CD14-positive monocyte (primary cell): ENCODE measurements at places on chromosomes 4 and X. TPM values are rescaled to one million over a fixed set of nuclear protein-coding genes. Genes with fewer than 3 reads are reported as not detected.

DNA sequence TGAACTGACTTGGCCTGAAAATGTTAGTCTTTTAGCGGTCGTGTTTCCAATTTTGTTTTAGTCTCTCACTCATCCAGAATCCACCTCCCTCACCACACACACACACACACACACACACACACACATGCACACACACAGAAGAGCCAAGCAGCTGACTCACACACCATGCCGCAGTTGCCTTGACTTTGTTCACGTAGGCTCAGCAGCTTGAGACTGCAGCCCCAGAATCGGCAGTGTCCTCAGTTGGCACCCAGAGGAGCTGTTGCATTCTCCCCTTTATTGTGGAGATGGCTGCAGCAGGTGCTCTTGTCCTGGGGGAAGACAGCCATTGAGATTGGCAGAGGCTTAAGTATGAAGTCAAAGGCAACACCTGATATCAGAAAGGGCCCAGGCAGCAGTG, 20.9 kb upstream of the XPNPEP2 start:
- DNase-seq, result no peak

GRCh38 chr4:25104591-25104990, 55.7 kb downstream of the SEPSECS start:
- DNase-seq, result no peak

GASK1B gene
- polyA plus RNA-seq, result 22.3 and 34.4 TPM in 2 replicates

DNA sequence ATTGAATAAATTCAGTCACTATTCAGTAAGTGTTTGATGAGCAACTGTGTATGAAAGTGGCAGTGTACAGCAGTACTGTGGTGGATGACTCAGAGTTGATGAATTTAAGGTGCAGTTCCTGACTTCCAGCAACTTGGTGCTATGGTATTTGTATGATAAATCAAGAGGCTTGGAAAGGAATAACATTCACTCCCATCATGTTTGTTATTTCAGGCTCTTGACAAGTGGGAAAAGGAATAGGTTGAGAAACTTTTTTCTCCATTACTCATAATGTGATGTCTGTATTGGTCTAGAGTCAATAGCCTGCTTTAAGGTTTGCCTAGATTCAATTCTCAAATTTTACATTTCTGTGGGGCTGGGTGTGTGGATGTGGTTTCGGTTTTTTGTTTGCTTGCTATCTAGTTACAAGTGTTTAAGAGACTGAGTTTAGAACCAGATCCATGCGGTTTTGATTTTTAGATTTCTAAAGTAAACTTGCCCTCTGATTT, 35.1 kb upstream of the CYP2U1 start:
- peak; percentile 12 for DNase-seq

CYBB gene
- polyA plus RNA-seq, result 842 TPM

DNA sequence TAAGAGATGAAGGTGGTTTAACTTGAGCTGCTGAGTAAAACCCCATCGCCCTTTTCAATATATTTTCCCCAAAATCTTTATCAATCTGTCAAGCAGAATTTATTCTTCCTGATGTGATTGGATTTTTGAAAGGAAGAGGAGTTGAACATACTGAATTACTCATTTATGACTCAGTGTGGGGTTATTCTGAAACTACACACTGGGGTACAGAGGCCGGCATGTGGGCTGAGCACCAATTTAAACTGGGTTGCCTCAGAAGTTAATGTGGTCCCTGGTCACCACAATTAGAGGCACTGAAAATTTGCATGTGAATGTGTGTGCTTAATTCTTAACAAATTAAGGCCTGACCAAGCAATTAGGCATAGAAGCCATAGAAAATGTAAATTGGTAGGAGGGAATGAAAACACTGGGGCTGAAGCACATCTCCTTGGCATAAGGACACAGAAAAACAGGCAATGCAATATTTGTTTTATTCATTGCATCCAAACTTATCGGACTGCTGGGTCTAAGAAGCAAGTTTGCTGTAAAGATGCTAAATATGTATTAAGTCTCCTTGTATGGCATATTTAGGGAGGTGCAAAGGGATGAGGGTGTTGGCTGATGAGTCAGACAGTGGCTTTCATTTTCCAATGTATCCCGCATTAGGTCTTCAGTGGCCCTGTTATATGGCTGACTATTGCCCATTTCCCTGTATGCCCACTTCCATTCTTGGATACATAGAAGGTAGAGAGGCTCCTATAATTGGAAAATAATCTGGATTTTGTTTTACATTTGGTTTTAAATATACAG, 170.9 kb downstream of the IL15 start:
- DNase-seq, result no peak

DNA sequence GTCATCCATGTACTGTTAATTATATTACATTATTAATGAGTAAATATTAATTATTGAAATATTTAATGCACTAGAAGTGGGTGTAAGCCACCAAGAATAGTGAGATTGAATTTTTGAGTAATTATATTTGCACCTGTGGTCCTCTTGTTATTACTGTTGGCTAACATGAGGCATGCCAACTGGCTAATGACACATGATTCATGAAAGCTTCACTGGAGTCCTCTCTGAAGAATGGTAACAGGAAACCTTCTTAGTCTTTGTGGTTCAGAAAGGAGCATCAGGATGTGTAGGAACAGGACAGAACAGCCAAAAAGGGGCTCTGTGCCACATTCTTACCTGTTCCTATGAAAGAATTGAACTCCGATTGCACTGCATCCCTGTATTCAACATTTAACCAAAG, 65.2 kb downstream of the SLC4A4 start:
- DNase-seq, result no peak

GRCh38 chrX:72023071-72023470, 108.6 kb downstream of the RTL5 start:
- DNase-seq, result no peak

GRCh38 chrX:29617725-29618124, 597.6 kb upstream of the MAGEB2 start:
- DNase-seq, result no peak

CAPN6 gene
- not detected for polyA plus RNA-seq

ERCC6L gene
- 0.05 TPM for polyA plus RNA-seq

DNA sequence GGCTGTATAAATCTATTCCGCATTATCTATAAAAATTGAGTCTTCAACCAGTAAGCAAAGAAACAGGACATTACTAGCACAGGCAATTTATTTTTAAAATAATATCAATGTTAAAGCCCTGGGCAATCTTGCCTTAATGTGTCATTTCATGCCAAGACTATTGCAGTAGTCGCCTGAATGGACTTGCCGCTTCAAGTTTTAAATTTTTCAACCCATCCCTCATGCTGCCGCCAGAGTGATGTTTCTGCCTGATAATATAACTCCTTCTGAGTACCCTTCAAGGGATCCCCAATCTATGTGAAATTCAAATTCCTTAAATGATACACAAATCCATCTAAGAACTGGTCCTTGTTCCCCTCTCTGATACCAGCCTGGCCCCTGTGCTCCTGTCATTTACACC, 66.9 kb downstream of the PRSS12 start:
- no peak for DNase-seq

SLC49A3 gene
- polyA plus RNA-seq, result 29.8 and 40.0 TPM in 2 replicates

DNA sequence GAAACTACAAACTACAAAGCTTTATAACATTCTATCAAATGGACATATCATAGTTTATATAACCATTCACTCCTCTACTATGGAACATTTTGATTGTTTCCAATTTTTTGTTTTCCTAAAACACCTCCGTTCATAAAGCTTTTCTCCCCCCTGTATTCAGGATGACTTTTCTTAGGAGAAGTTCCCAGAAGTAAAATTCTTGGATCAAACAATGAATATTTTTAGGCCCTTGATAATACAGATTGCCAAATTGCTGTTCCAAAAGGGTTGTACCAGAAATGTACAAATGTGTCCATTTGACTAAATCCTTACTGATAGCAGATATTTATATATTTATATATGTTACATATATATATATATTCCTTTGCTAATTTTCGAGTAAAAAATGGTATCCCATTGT, 77.8 kb downstream of the GPC3 start:
- no peak for DNase-seq

GRCh38 chr4:36222702-36223101, 21.6 kb downstream of the ARAP2 start:
- no peak for DNase-seq

MAGED4 gene
- not detected for polyA plus RNA-seq

GRCh38 chr4:149465955-149466354, 349.7 kb downstream of the IQCM start:
- no peak for DNase-seq

NR3C2 gene
- 0.20 TPM for polyA plus RNA-seq

DNA sequence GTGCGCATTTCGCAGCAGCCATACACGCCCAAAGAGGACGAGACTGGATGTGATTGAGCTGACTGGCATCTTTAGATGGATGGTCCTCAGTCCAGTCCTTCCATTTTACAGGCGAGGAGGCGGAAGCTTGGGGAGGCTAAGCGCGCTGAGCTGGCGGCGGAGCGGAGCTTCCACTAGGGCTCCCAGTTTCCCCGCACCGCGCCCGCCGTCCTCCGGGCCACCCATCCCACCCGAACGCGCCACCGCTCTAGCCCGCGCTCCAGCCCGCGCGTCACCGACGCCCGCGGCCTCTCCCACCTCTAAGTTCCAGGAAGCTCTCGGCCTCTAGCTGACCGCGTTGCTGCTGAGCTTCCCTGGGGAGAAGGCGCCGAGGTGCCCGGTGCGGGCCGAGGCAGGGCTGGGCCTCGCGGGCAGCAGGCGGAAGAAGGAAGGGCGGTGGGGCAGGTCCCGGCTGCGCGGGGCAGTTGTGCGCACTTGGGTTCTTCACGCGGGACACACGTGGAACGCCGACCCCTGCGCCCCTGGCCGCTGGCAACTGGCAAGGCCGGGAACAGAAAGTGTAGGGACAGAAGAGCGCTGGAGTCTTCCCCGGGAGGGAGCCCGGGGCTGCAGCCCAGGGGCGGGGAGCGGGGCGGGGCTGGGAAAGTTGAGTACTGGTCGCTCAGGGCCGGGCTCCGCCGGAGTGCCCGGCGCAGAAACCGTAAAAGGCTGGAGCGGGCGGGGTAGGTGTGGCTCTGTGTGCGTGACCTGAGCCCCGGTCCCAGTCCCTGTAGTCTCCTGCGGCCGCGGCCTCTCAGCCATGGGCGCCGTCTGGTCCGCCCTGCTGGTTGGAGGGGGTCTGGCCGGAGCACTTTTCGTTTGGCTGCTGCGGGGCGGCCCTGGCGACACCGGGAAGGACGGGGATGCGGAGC, at the start of gene STBD1:
TSS of gene STBD1 (plus strand) at position 763 of the 911 bp plus-strand sequence. CDS start at position 800, 37 bp downstream.
- peak; percentile 46 for DNase-seq

DNA sequence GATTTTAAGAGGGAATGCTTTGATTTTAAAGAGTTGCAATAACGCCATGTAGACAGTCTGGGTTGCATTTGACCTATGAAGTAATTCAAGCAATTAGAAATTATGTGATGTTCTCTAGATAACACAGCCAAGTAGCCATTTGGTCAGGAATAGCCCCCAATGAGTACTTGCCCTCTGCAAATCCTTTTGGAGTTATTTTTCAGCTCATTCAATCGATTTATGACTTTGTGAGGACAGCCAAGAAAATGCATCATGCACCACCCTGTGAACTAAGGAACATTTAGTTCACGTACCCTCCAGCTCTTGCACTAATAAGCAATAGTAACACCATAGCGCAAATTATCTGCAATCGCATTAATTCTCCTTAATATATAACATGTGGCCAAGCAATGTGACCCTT, 552.6 kb upstream of the INTU start:
- no peak for DNase-seq

GRCh38 chr4:185332575-185333464, 62.9 kb downstream of the LRP2BP start:
- DNase-seq, result no peak

GRCh38 chrX:41688156-41688555, 617 bp upstream of the GPR34 start:
- DNase-seq, result no peak

DNA sequence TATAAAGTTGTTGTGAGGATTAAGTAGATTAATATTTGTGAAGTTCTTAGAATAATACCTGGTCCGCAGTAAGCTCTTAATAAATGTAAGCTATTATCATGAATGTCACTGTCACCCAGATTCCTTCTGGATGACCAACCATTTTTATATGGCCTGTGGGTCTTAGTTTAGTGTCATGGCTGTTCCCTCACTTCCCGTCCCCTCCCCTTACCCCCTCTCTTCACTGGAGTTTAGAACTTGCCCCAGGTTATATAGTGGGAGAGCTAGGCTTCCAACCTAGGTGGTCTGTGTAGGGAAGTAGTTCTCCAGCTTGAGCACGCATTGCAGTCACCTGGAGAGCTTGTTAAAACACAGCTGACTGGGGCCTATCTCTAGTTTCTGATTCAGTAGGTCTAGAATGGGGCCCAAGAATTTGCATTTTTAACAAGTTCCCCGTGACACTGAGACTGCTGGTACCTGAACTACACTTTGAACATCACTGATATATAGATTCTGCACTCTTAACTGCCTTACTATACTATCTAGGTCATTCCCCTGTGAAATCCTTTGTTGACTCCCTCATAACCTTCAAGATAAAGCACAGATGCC, 66.9 kb upstream of the PLAC1 start:
- DNase-seq, result no peak

GRCh38 chrX:54063361-54063760, 19.1 kb upstream of the PHF8 start:
- no peak for DNase-seq

DNA sequence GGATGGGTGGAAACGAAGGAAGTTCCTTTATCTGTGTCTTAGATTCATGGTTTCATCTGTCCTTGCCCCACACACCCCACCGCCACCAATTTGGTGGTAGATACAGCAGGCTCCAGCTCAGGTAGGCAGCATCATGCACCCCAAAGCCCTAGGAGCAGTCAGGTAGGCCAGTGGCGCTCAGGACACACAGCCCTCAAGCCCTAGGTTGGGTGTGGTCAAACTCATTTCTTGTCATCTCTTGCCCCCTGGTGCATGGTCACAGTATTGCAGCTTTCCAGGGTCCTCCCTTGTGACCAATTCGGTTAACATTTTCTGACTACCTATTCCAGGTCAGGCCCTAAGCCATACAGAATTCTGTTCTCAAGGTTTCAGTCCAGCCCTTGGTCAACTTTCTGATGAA, 14.5 kb upstream of the PRRG3 start:
- peak; percentile 0 for DNase-seq

GRCh38 chr4:180810581-180810980, 1432.6 kb upstream of the TENM3 start:
- no peak for DNase-seq

GRCh38 chrX:38862100-38862499, 60.8 kb downstream of the MID1IP1 start:
- DNase-seq, result no peak

DNA sequence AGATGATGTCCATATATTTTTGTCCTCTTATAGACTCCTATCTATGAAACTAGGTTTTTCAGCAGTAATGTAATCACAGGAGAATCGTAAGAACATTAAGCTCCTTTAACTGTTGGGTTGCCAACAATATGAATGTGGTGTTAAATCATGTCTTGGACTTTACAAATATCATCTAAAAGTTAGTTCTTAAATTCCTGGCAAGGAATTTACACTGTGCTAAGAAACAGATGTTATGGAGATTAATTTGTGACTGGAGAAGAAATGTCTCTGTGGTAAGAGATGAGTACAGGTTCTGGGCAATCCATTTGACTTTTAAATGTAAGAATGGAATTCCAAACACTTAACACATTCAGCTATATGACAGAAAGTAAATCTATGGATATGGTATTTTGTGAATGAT, 34.6 kb downstream of the CNKSR2 start:
- DNase-seq, result no peak

- no peak for DNase-seq
Measured at GRCh38 chr4:27787195-27787594, 926.6 kb downstream of the STIM2 start.

GRCh38 chr4:184328022-184328736, 110.5 kb upstream of the ENPP6 start:
- peak; percentile 60 for DNase-seq

SLC39A8 gene
- polyA plus RNA-seq, result 7.8 TPM

RTL5 gene
- polyA plus RNA-seq, result 0.24 TPM

UVSSA gene
- 2.6 TPM for polyA plus RNA-seq

GRCh38 chrX:32597777-32598176, 613.6 kb downstream of the DMD start:
- no peak for DNase-seq

DMD gene
- polyA plus RNA-seq, result 0.23 TPM
